ENCODE measurements at places on chromosomes 12 and 14.

DNA sequence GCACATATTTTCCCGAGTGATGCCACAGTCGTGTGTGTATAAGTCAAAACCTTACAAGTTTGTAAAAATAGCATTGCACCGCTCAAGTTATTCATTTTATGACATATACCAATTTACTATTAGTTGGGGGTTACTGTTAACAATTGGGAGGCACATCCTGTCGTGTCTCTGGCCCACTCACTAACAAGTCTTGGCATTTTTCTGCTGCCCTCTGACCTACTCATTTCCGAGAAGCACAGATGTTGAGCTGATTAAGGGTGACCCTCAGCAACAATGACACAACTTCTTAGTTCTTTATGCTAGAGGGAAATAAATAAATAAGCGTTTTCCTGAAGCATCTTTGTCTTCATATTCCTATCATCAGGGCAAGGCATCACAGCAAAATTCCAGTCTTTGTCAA lies 6.8 kb upstream of the ATG14 start:
- no peak for DNase-seq

DNA sequence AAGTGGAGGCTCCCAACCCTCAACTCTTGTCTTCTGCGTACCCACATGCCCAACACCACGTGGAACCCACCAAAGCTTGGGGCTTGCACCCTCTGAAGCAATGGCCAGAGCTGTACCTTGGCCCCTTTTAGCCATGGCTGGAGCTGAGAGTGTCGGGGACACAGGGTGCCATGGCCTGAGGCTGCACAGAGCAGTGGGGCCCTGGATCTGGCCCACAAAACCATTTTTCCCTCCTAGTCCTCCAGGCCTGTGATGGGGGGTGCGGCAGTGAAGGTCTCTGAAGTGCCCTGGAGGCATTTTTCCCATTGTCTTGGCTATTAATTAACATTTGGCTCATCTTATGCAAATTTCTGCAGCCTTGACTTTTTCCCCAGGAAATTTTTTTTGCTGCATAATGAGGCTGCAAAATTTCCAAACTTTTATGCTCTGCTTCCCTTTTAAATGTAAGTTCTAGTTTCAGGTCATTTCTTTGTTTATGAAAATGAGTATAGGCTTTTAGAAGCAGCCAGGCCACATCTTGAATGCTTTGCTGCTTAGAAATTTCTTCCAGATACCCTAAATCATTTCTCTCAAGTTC lies 18.7 kb upstream of the ASPG start:
- DNase-seq, result no peak

DNA sequence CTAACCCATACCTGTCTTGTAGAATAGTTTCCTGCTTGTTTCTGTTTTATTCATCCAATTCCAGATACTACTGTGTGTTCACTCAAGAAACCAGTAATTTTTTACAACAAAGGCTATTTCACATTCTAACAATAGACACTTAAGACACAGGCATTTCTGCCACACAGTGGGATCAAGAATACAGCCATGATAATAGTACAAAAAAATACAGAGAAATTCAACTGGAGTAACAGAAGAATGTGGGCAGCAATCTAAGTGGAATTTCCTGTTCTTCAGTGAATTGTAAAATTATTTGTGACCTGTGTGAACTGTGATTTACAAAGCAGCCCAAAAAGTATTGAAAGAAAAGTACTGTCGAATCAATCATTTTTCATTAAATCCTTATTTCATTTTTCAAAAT lies 282.9 kb downstream of the CCER1 start:
- no peak for DNase-seq

GRCh38 chr12:2389079-2389790 lies 336.4 kb downstream of the CACNA1C start:
- DNase-seq, result peak; percentile 46

DNA sequence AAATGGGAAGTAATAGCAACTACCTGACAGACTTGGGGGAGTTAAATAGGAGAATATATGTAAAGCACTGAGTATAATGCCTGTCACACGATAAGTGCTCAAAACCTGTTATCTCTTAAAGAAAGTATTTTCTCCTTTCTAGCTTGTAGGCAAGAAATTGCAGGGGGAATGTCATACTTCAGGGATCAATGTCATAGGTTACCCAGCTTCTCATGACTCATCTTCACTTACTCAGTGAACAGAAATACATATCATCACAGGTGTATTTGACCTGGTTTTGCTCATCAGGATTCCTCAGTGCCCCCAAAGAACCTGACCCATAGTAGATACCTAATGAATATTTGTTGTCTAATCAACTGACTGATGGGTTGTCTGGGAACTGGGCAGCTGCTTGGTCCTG lies 285.0 kb upstream of the ATP2B1 start:
- no peak for DNase-seq

DNA sequence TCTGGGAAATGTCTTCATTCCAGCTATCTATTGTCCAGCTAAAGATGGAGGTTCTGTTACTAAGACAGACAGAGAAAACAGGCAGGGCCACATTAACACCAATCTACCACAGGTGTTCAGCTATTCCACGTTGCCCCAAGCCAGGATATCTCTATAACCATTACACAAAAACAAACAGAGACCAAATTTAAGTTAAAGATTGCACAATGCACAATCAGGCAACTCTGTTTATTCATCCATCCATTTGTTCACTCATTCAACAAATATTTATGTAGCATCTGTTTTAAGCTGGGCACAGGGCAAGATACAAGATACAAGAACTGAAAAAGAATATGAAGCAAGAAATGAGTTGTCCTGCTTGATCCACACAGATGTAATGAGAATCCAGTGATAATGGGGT lies 629.0 kb downstream of the MED13L start:
- DNase-seq, result no peak

DNA sequence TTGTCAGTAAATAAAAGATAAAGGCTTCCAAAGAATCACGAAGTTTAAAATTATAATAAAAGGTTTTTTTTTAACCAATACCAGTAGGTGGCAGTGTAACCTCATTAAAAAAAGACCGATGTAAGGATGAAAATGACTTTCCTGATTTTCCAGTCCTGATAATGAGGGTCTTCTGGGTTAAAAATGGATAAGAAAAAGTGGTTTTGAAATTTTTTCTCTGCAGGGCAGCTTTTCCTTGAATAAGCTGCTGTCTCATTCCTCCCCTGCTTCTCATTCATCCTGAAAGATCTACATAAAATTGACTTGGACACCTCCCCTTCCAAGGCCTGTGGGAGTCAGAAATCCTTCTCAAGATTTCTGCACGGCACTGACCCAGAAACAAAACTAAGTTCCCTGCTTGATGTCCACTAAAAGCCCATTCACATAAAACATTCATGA lies 58.9 kb upstream of the FBXO33 start:
- no peak for DNase-seq

GRCh38 chr12:46934374-46935111 lies 108.7 kb upstream of the SLC38A4 start:
- no peak for DNase-seq

DNA sequence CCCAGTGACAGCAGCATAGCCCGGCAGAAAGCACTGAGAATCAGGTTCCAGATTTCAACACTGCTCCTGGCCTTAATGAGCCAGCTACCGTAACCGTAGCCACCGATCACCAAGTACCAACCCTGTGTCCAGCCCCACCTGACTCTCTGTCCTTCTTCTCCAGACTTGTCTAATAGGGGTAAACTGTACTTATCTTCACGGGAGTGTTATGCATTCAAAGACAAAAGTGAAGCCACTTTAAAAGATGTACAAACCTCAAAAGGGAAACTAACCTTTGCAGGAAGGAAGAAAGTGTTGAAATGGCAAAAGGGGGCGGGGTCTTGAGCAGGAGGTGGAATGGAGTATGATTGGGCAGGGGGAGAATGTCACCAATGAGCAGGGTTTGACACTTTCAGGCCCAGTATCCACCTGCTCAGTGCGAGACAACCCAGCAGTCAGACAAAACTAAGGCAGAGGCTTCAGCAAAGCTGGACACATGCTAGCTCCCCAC lies 226.1 kb downstream of the CHST11 start:
- no peak for DNase-seq

GRCh38 chr12:84166812-84167211 lies 745.8 kb downstream of the SLC6A15 start:
- no peak for DNase-seq

DNA sequence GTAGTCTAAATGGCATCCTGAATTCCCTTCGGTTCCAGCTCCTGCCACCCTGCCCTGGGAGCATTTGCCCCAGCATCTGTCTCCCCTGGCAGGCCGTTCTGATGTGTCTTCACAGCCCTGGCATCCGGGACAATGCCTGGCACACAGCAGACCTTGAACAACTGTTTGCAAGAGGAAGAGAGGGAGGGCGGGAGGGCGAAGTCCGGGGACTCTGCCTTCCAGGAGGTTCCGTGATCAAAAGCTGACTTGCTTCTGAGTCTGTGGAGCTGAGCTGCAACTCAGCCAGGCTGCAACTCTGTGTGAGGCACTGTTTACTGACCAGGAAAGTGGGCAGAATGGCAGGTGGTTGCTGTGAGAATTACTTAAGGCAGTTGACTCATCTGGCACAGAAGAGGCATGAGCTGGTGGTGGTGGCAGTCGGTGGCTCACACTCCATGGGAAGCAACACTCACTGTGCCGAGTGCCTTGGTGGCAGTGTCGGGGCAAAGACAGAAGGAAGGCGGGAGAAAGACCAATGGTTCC lies 61.1 kb upstream of the DLK1 start:
- peak; percentile 80 for DNase-seq

GRCh38 chr12:111129149-111129767 lies 208.9 kb upstream of the MYL2 start:
- DNase-seq, result no peak

GRCh38 chr14:29465095-29465494 lies 462.6 kb downstream of the PRKD1 start:
- no peak for DNase-seq

DNA sequence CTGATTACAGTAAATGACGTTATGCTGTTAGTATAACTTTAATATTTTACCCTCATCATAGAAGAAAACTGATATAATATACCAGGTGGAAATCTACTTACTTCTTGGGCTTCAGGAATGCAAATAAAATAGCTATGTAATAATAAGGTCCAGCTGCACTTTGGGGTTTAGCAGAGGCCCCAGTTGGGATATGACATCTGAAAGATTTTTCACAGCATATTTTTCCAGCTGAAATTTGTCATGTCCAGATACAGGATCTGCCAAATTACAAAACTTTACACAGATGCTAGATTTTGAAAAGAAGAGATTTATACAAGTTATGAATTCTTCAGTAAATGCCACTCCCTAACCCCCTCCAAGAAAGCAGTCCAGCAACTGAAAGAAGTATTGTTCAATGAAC lies 29.2 kb upstream of the DCN start:
- no peak for DNase-seq

- no peak for DNase-seq
Measured at GRCh38 chr12:15307079-15307478, 15.2 kb upstream of the PTPRO start.

DNA sequence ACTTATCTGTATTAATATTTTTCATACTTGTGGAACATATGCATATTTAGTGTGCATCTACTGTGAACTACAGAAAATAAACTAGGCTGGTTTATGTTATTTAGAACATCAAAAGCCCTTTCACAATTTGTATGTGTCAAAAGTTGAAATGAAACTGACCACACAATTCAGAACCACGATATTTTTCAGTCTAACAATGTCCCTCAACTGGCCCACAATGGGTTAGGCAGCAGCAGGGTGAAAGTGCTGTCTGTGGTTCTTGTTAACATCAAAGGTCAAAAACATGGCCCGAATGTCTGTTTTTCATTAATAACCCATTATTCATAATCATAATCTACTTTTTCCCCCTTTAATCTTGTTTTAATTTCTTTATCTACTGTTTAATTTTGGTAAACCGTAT lies 559.9 kb upstream of the ATP2B1 start:
- no peak for DNase-seq

GRCh38 chr14:103879570-103880347 lies 32.4 kb upstream of the PPP1R13B start:
- DNase-seq, result no peak

DNA sequence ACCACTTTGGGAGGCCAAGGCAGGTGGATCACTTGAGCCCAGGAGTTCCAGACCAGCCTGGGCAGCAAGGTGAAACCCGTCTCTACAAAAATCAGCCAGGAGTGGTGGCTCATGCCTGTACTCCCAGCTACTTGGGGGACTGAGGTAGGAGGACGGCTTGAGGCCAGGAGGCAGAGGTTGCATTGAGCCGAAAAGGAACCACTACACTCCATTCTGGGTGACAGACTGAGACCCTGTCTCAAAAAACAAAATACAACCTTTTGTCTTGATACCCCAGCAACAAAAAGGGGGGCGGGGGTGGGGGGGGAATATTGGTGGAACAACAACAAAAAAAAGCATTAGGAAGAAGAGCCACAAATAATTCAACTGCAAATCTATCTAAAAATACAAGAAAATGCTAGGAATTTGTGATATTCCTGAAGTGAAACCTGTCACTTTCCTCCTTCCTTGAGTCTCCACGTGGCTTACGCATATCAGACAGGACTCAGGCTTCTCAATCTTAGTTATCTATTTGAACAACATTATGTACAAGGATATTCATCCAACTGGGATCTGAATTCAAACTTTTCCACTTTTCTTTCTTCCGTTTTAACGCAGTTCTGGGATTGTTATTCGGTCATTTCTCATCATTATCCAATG lies 1.3 kb downstream of the R3HDM2 start:
- no peak for DNase-seq

- DNase-seq, result no peak
Measured at GRCh38 chr12:117334855-117335587, 26.4 kb downstream of the NOS1 start.

GRCh38 chr14:36319899-36320199 lies 588 bp downstream of the MBIP start:
- no peak for DNase-seq

DNA sequence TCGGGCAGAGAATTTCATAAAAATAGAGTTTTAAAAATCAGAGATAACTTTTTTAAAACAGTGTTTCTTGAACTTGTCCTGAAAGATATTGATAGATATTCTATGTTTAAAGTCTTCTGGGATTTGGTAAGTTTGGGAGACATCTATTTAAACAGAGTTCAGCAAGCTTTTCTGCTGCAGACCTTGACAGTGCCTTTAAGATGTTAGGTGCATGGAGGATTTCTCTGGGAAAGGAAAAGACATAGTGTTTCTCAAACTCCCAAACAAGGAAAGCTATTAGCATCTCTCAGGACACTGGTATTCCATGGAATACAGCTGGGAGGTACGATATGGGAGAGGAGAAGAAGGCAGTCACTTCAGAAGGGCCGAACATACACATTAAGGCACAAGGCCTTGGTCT lies 97.8 kb downstream of the RBM19 start:
- DNase-seq, result no peak

- DNase-seq, result no peak
Measured at GRCh38 chr14:72792051-72792788, 101.7 kb downstream of the DPF3 start.

DNA sequence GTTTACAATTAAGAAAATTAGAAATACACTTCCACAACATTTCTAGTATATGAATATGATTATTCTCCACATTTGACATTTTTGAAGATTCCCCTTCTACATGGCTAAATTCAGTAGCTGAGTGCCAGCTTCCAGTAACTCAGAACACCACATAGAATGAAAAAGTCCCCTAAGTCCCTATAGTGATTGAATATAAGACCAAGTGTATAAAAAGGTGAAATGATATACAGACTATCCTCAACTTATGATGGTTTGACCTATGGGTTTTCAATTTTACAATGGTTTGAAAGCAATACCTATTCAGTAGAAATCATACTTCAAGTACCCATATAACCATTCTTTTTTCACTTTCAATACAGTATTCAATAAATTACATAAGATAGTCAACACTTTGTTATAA lies 15.8 kb downstream of the ATL1 start:
- DNase-seq, result no peak
